ENCODE measurements at places on chromosomes 12 and 14. TPM values are rescaled to one million over a fixed set of nuclear protein-coding genes. Genes with fewer than 3 reads are reported as not detected.

GRCh38 chr14:64612971-64613666 is 63.4 kb downstream of the PPP1R36 start:
- no peaks in the 10 kb centered on the region for H3K4me1 ChIP-seq
- DNase-seq, result no peak
- no peaks in the 10 kb centered on the region for H3K36me3 ChIP-seq

DNA sequence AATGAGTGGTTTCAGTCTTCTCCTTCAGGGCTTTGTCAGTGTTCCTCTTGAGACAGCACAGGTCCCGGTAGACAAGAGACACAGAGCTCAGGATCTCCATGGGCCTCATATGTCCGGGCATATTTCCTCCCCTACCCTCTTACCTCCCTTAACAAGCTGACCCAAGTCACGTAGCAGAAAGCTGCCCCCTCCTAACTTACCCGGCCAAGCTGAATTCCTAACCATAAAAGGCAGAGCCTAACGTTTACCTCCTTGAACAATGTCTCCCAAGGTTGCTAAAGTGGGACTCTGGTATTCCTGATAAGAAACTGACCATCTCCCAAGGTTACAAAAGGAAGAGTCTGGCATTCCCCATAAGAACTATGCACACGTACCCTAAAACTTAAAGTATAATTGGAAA is 182.2 kb upstream of the USP15 start:
- H3K4me1 ChIP-seq, result no peaks in the 10 kb centered on the region
- H3K36me3 ChIP-seq, result no peaks in the 10 kb centered on the region
- no peak overlapping the region for H3K4me3 ChIP-seq
- DNase-seq, result peak; percentile 53
- no peak overlapping the region for H3K27ac ChIP-seq

GRCh38 chr14:95635051-95635450 is 51.2 kb upstream of the TCL1B start:
- peaks cover 52% of the 10 kb centered on the region for H3K27me3 ChIP-seq
- H3K27ac ChIP-seq, result no peak overlapping the region
- no peaks in the 10 kb centered on the region for H3K36me3 ChIP-seq

- H3K27ac ChIP-seq, result no peak overlapping the region
- DNase-seq, result no peak
- no peaks in the 10 kb centered on the region for H3K36me3 ChIP-seq
- no peaks in the 10 kb centered on the region for H3K4me1 ChIP-seq
- H3K27me3 ChIP-seq, result no peaks in the 10 kb centered on the region
Observed at GRCh38 chr14:100965296-100965695, 61.8 kb upstream of the RTL1 start.

- H3K27me3 ChIP-seq, result no peaks in the 10 kb centered on the region
- no peaks in the 10 kb centered on the region for H3K4me1 ChIP-seq
- H3K4me3 ChIP-seq, result no peak overlapping the region
- DNase-seq, result no peak
- no peaks in the 10 kb centered on the region for H3K36me3 ChIP-seq
Observed at GRCh38 chr14:99806836-99807235, 13.6 kb downstream of the EML1 start.

PAPOLA gene
- 225 TPM for total RNA-seq
